ENCODE measurements at places on chromosomes 2 and 18.

DNA sequence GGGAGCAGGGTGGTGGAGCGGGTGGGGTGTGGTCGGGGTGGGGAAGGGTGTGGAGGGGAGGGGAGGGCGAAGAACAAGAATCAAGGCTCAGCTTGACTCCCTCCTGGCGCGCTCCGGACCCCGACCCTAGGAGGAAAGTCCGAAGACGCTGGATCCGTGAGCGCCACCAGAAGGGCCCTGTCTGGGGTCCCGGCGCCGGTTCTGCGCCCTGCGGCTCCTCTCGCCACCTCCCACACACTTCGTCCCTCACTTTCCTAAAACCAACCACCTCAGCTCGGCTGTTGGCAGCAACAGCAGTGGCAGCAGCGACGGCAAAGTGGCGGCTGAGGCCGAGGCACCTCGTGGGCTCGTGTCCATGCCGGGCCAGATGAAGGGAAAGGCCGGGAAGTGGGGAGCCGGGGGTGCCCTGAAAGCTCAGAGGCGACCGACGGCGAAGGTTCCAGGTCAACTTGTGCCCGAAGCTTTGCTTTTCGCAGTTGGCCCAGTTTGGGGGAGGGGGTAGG lies 2.1 kb downstream of the KLHL14 start:
- peak; percentile 39 for DNase-seq

- DNase-seq = no peak
These were observed 9.9 kb downstream of the CCT7 start for GRCh38 chr2:73243884-73244570.

- DNase-seq = peak; percentile 68
These were observed 187.5 kb downstream of the TWIST2 start for GRCh38 chr2:239035361-239035814.

GRCh38 chr18:12242658-12243260 lies 11.4 kb upstream of the CIDEA start:
- DNase-seq = no peak

GRCh38 chr2:40358783-40359182 lies 93.1 kb downstream of the SLC8A1 start:
- no peak for DNase-seq

DNA sequence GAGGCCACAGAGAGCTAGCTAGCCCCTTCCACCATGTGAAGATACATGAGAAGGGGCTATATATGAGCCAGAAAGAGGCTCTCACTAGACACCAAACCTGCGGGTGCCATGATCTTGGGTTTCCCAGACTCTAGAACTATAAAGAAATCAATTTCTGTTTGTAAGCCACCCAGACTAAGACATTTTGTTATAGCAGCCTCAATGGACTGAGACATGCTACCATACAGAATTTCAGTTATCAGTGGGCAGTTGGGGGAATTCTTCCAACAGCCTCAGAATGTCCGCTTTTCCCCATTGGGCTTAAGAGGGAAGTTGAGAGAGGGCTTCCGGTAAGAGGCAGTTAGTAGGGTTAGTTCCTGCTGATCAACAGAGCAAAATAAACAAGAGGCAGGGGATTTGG lies 39.2 kb downstream of the TNP1 start:
- DNase-seq = no peak

- DNase-seq = no peak
These were observed 160.9 kb upstream of the COL3A1 start for GRCh38 chr2:188813315-188813714.

Data from neural progenitor cell (in vitro differentiated cells).